ENCODE measurements at places on chromosomes 12 and 14.

DNA sequence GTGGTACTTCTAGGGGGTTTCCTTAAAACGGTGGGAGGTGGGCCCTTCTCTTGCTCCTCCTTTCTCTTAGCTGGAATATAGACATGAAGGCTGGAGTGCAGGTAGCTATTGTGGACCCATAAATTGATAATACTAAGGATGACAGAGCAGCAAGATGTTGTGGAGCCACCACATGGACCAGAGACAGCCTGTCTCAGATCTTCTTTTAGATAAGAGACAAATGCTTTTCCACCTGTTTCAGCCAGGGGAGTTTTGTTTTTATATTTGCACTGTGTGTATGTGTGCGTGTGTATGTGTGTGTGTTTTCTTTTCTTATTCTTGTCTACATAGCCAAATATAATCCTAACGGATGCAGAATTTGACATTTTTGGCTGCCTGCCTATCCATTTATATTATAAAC, 62.9 kb upstream of the HIF1A start:
- no peak for DNase-seq

DNA sequence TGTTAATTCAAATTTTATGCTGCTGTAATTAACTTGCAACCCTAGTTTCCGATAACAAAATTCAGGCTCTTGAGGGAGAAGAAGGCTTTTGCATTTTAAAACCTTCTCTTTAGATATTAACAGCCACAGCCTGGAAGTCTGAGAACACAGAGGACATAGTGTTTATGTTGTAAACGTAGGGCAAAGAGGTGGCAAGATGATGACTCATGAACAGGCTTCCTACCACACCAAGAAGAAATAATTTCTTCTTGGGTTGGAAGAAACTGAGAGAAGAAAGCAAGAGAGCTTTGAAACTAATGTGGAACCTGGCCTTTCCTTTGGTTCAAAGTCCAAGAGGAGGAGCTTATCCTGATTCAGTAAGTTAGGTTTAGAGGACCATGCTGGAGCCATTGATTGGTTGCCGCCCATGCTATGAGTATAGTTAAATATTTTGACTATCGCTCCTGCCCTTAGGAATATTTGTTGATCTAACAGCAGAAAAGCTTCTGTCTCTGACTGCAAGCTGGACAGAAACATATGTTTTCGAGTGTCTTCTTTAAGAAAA, 31.8 kb downstream of the CCDC198 start:
- DNase-seq = no peak

GRCh38 chr12:57865084-57865751, 18.7 kb upstream of the CTDSP2 start:
- no peak for DNase-seq

DNA sequence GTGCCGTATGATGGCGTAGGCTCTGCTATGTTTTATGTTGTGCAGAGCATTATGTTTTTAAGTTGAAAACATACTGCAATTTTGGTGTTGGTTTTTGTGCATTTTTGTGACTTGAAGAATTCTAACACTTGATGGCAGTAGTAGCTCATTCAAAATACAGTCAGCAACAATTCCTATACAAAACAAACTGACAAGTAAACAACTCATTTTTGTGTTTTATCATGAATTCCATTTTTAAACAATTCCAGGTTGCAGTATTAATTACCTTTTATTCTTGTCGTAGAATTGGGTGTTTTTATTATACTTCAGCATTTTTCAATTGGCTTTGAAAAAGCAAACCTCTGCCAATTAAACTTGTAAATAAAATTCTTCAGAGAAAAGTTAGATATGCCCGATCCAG, 4.1 kb upstream of the CCER1 start:
- no peak for DNase-seq

DNA sequence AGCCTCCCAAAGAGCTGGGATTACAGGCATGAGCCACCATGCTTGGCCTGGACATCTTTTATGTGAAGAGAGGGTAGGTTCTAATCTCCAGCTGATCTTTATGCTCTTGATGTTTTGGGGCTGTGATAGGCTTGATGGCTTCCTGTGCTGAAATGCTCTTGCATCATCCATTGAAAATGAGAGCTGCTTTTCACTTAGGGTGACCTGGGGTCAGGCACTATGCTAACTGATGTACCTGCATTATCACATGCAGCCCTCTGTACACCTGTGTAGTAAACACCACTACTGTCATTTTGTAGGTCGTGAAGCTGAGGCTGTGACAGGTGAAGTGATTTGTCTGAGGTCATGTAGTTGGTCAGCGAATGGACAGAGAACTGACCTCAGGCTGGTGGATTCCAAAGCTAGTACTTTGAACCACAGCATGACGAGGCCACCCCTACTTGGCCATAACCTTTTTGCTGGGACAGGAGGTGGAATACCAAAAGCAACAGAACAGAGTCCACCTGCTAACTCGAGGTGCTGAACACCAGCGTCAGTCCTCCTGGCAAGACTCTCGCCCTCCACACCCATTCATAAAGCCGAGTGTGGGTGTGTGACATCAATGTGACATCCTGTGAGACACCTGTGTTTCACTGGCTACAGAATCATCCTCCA, 69.1 kb downstream of the C12orf75 start:
- no peak for DNase-seq

DNA sequence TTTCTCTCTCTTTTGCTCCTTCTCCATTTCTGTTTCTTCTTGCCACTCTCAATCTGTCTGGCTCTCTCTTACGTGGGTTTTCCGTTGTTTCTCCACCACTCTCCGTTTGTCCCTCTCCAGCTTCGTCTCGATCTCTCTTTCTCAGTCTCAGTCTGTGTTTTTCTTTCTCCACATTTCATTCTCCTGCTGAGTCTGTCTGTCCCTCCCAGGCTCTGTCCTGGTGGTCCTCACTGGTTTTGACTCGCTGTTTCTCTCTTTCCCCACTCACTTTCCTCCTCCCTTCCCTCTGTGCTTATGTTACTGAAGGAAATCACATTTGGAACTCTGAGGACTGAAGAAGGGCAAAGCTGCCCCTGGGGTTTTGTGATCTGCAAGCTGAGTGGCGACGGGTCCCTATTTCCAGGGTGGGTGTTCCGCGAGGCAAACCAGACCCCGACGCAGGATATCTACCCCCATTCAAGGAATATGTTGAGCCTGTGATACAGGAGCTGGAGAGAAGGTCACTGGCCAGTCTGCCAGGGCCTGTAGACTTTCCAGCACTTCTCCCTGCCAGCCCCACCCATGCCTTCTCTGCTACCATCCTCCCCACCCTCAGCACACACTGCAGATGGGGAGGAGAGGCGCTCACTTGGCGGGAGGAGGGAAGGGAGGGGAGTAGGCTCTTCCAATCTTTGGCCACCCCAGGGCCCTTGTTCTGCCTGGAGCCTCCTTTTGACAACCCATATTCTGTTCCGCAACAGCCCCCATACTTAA, 102.7 kb upstream of the MAP1LC3B2 start:
- DNase-seq = no peak

- no peak for DNase-seq
Measured at GRCh38 chr14:64998455-64998931, 11.8 kb downstream of the FNTB start.

DNA sequence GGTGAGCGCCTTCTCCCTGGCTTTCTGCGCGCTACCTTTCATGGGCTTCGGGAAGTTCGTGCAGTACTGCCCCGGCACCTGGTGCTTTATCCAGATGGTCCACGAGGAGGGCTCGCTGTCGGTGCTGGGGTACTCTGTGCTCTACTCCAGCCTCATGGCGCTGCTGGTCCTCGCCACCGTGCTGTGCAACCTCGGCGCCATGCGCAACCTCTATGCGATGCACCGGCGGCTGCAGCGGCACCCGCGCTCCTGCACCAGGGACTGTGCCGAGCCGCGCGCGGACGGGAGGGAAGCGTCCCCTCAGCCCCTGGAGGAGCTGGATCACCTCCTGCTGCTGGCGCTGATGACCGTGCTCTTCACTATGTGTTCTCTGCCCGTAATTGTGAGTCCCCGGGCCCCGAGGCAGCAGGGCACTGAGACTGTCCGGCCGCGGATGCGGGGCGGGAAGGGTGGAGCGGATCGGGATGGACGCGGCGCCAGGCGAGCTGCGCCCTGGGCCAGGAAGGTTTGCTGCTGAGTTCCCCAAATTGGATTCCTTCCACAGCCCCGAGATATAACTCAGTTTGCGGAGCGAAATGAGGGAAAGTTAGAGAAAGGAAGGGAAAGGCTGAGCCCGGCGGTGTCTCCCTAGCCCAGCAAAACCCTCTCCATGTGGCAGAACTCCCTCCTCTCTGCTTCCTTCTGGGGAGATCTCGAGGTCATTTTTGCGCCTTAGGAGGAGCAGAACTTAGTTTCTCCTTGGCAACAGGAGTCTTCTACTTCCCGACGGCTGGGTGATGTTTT, 972 bp downstream of the PTGDR start:
- no peak for DNase-seq

GRCh38 chr14:88488897-88489296, 65.9 kb downstream of the PTPN21 start:
- no peak for DNase-seq

DNA sequence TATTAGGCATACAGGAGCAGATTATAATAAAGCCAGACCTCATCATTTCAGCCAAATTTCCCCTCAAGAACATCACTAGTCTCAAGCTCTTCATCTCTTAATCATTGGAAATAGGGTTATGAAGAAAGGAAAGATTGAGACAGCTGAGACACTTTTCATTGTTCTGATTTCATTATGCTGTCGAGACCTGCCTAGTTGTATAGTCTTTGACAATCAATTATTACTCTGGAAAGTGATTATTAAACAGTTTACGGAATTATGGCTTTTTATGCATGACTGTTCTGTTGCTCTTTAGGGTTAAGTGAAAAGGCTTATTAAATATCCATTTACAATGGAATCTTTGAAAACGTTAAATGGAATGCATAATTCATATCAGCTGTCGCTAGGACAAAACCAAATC, 48.3 kb downstream of the TTC6 start:
- DNase-seq = no peak

GRCh38 chr14:40346275-40346674, 914.0 kb upstream of the FBXO33 start:
- DNase-seq = no peak

GRCh38 chr12:121522971-121523370, 57.9 kb downstream of the KDM2B start:
- DNase-seq = no peak

DNA sequence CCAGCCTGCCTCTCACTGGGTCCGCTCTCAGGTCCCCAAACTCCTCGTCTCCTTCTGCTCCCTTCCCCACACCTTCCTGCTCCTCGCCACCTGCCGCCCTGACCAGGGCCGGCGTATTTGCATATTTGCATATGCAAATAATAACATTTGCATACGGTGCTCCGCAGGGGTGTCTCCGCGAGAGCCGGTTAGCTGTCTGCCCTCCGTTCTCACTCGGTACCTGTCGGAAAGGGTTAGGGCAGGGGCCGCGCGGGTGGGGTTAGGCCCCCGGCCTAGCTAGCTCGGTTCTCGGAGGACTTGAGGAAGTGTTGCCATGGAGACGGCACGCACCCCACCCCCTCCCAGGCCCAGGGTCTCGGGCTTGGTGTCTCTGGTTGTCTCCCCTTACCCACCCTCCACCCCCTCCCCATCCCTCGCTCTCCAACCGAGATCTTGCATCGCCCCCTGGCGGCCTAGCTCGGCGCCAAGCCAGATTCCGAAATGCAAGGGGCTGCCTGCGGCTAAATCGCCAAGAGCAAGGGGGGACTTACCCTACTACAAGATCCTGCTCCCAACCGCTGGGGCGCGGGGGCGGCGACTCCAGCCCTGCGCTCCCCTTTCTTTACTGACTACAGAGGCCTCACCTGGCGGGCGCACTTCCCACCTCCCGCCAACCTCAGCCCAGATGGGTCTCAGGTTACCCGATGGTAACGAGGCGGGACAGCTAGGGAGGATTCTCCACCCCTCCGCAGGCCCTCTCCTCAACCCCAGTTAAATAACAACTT, 8.1 kb downstream of the STAC3 start:
- peak; percentile 35 for DNase-seq

- DNase-seq = no peak
Measured at GRCh38 chr14:51117593-51117992, 22.7 kb upstream of the TRIM9 start.

GRCh38 chr12:94297876-94298505, 149.6 kb downstream of the PLXNC1 start:
- no peak for DNase-seq

DNA sequence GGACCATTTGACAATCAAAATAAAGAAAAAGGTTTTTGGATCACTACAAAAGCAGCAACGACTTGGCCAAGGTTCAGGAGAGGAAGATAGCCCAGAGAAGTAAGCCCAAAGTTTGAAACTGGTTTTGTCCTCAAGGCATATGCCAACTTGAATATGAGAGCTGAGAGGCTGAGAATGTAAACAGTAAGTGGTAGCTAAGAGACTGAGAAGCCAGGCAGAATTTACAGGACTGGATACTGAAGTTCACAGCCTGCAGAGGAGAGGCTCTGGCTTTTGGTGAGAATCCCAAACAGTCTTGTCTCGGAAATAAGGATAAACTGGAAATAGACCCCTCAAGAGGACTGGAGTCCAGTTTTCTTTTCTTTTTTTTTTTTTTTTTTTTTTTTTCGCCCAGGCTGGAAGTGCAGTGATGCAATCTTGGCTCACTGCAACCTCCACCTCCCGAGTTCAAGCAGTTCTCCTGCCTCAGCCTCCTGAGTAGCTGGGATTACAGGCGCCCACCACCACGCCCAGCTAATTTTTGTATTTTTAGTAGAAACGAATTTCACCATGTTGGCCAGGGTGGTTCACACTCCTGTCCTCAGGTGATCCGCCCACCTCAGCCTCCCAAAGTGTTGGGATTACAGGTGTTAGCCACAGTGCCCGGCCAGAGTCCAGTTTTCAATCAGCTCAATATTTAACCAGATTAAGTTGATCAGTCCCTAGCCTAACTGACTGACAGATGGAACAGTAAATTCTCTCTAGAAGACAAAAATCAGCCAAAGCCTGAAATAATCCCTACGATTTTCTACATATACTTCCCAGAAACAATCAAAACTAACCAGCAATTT, 82.6 kb upstream of the COCH start:
- no peak for DNase-seq

DNA sequence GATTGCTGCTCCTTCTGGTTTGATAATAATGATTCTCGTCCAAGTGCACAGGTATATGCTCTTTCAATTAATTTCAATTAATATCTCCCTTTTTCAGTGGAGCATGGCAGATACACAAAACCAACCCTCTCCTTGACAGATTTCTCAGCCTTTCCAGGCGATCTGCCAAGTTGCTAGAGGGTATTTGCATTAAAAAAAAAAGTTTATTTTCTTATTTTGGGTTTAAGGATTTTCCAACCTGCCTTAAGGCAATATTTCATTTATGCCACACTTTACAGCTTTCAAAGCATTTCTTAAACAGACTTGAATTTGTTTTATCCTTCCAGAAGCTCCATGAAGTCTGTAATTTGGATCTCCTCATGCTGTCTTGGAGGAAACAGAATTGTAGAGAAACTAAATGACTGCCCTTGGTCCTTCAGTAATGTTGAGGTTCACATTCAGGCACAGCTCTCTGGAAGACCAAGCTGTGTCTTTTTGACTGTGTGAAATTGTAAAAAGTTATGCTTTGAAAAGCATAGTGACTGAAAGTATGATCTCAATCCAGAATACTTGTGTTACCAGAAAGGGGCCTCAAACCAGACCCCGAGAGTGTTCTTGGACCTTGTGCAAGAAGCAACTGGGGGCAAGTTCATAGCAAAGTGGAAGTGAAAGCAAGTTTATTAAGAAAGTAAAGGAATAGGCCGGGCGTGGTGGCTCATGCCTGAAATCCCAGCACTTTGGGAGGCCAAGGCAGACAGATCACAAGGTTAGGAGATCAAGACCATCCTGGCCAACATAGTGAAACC, 2.3 kb downstream of the DGLUCY start:
- DNase-seq = no peak

GRCh38 chr12:65602610-65603295, 221.5 kb upstream of the HMGA2 start:
- no peak for DNase-seq

Data from effector memory CD4-positive, alpha-beta T cell (primary cell).